ENCODE measurements at places on chromosomes 4 and X.

DNA sequence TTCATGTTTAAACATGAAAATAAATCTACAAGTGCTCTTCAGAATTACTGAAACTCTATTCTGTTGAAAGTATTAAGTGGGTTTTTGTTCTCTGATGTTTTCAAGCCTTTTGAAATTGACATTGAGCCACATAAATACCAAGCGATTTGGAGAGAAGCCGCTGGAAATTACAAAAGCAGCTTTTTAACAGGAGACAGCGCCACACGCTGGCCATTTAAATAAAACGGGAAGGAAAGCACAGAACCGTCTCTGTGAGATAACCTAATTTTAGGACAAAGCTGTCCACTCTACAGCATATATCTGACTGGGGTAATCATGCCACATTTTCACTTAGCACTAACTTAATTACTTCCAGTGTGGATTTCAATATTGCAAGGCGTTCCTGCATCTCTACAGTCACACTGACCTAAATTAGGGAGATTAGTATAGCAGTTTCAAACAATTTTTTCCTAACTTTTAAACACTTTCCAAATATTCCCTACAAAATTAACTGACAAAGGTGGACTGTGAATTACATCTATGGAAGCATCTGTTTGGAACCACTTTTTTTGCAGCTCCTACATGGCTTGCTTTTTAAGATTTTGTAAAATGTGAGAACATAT lies 6.8 kb upstream of the ANOS1 start:
- DNase-seq: no peak

- no peak for DNase-seq
Observed at GRCh38 chr4:3062471-3062870, 11.9 kb downstream of the HTT-AS start.

DNA sequence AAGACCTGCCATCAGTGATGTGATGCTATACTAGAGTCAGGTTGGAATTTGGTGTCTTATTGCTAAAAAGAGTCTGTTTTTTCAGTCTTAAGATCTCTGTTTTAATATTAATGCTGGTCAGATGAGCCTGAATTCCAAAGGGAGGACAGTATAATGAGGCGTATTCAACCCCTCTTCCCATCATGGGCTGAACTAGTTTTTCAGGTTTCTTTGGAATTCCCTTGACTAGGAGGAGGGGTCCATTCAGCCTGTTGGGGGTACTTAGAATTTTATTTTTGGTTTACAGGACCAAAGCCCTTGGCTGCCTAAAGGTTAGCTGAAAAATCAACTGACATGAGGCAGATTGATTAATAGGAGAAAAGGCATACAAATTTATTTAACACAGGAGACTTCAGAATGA lies 24.1 kb upstream of the PI4K2B start:
- DNase-seq: no peak

- DNase-seq: no peak
Observed at GRCh38 chr4:170014359-170015011, 11.7 kb downstream of the MFAP3L start.

DNA sequence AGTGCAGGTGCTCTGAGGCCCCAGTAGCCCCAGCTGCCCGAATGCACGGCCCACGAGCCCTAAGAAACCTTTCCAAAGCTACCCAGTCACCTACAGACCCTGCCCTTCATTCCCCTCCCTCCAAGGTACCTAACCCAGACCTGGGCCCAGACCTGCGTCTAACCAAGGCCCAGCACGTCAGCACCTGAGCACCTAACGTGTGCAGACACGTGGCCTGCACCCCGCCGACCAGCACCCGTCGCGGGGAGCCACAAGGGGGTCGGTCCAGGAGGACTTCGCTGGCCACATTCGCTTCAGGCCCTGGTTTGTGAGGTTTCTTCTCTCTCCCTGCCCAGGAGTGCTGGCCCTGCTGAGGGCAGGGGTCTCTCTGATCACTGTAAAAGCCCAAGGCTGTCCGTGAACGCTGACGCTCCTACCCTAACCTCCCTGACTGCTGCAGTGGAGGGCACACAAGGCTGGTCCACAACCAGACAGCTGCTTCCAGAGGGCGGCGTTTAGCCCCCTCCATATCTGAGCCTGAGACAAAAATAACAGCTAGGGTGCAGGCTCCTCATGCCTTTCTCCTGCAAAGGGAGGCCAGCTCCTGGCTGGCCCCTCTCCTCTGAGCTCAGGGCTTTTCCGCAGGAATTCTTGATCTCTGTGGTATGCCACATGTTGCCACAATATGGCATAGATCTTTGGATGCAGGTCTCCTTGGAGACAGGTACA lies 31.8 kb downstream of the WDR1 start:
- DNase-seq: no peak

GRCh38 chrX:21289232-21289631 lies 85.0 kb upstream of the CNKSR2 start:
- DNase-seq: no peak

DNA sequence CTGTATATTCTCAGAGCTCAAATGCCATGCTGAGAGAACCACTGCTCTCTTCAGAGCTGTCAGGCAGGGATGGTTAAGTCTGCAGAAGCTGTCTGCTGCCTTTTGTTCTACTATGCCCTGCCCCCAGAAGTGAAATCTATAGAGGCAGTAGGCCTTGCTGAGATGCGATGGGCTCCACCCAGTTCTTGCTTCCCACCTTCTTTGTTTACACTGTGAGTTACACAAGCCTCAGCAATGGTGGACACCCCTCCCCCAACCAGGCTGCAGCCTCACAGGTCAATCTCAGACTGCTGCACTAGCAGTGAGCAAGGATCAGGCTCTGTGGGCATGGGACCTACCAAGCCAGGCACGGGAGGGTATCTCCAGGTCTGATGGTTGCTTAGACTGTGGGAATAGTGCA lies 271.6 kb downstream of the CENPC start:
- no peak for DNase-seq

DNA sequence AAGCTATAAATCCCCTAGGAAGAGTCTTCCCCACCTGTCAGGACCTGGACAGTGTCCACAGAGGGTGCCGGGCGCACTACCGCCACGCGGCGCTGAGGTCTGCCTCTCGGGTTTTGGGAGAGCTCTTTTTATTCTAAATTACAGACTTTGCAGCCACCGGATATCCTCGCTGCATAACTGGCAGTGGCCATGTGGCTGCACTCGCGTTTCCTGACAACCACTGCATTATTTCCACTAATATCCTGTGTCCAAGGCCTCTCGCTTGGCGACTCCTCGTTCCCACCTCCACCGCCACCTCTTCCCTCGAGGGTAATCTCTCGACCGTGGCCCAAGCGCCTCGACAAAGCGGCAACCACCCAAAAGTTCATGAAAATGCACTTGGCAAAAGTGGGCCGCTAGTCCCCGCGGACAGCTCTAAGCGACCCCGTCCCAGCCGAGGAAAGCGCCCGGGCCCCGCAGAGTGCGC lies 512 bp upstream of the TMEM131L start:
- peak; percentile 24 for DNase-seq

GRCh38 chr4:114601304-114602052 lies 2.9 kb downstream of the UGT8 start:
- DNase-seq: no peak

DNA sequence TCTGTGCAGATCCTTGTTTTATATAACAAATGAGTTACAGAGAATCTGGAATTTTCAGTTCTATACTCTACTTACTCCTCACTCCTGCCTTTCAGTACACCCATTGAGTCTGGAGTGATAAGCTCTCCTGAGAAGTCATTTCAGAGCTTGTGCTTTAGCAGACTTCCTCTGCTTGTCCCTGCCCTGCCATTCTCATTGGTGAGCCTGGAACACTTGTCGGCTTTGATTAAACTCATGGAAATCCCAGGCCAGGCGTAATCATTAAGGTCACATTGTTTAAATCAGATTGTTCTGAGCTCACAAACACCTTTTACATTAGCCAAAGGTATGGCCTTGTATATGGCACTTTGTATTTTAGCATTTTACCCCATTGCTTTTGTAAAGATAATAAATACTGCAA lies 102.7 kb downstream of the CNKSR2 start:
- no peak for DNase-seq

DNA sequence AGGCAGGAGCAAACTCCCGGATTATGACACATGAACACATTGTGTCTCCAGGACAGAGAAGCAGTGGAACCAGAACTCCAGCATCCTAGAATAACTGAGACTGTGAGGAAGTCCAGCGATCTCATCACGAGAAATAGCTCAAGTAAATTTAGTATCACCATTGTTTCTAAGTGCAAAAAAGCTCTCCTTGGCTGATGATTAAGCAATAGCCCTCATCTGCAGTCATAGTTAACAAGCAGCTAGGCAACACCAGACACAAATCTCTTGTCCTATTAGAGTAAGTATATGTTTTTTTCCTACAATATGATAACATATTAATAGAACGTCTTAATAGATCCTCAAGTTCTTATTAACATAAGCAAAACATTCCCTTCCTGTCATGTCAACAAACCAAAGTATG lies 2.4 kb upstream of the CFAP299 start:
- no peak for DNase-seq

- no peak for DNase-seq
Observed at GRCh38 chrX:122203399-122203798, 980.7 kb upstream of the GRIA3 start.

GRCh38 chr4:59805176-59805575 lies 1395.0 kb upstream of the ADGRL3 start:
- DNase-seq: no peak

GRCh38 chr4:37948542-37948941 lies 11.7 kb upstream of the PTTG2 start:
- no peak for DNase-seq

- no peak for DNase-seq
Observed at GRCh38 chr4:165136529-165136928, 23.9 kb upstream of the TMEM192 start.

DNA sequence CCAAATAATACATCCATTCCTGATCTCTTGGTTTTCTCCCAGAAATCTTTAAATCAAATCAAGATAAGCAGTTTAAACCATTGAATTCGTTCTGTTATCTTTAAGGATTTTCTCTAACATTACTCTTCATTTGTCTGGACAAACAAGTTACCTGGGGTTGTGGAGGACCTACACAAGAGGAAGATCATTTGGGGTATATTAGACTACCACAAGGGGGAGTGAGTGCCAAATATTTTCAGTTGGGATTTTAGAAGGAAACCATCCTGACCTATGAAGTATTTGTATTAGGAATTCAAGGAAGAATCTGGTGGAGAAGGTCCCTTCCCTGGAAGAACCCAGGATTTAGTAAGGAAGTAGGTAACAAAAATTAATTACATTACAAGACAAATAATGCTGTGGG lies 12.0 kb upstream of the DCHS2 start:
- no peak for DNase-seq

- no peak for DNase-seq
Observed at GRCh38 chr4:76426272-76426671, 5.3 kb upstream of the CCDC158 start.

DNA sequence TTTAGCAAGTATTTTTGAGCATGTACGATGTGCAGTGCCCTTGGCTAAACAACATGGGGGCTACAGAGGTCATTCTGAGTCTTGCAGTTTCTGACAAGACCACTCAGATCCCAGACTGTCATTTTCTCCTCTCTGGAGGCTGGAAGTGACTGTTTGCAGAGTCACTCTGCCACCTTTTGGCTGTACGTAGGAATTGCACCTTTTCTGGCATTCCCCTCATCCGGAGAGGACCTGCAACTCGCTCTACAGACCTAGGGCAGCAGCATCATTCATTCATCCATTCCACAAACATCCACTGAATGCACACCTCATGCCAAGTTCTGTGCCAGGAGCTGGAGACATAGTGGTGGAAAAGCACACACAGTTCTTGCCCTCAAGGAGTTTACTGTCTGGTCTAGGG lies 160.4 kb upstream of the GPR101 start:
- no peak for DNase-seq

DNA sequence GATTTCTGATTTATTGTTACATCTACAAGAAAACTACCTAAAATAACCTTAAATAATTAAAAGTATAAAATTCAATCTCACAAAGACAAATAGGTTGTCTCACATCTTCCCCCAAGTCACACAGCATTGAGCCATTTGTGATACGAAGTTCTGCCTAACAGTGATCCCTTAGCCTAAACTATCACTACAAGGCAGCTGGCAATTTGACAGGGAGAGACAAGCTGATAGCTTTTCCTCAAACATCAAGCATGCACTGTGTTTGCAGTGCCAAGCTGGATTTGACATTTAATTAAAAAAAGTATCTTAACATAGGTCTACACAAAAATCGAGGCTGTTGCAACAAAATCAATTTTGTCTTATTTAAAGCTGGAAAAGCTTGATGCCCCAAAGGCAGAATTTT lies 464.7 kb upstream of the TRAM1L1 start:
- DNase-seq: no peak

GRCh38 chr4:8000721-8001491 lies 61.2 kb upstream of the AFAP1 start:
- DNase-seq: no peak

GRCh38 chr4:74294681-74295080 lies 13.6 kb upstream of the EPGN start:
- DNase-seq: no peak

DNA sequence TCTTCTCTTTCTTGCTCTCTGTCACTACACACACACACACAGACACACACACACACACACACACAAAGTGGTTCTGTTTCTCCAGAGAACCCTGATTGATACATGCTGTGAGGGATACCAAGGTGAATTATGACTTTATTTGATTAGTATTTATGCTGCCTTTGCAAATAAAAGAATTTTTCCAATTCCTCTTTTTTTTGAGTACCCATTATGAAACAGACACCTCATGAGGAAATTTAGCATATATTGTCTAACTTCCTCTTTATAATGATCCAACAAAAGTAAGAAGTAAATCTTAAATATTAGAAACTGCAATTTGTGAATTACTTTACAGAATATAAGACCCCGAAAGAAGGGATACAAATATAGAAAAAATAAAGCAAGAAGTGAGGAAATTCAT lies 14.3 kb upstream of the RAB28 start:
- no peak for DNase-seq

DNA sequence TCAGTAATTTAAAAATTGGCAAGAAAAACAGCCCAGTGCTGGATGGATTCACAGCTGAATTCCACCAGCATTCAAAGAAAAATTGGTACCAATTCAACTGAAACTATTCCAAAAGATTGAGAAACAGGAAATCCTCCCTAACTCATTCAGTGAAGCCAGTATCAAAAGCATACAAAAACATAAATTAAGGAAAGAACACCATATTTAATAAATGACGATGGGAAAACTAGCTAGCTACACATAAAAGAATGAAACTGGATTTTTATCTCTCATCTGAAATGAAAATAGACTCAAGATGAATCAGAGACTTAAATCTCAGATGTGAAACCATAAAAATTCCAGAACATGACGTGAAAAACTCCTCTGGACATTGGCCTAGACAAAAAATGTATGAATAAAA lies 516.8 kb upstream of the SPANXN1 start:
- DNase-seq: no peak

DNA sequence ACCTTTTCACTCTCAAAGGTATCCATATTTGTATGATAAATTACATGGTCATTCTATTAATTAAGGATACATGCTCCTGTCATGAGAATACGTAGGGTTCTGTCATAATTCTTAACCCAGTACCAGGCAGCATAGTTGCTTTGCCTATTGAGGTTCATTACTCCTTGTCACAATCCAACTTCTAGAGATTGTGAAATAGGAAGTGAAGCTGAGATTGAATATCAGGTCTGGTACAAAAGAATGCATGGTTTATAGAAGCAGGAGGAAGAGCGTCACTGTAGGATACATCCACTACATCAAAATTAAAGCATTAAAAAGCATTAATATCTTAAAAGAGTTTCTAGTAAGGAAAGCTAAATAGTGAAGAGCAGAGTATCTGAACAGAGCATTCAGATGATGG lies 647.0 kb downstream of the IQCM start:
- no peak for DNase-seq

GRCh38 chr4:121734571-121734970 lies 30.4 kb downstream of the SMIM43 start:
- DNase-seq: no peak
